ENCODE measurements at places on chromosomes 13 and 19.

DNA sequence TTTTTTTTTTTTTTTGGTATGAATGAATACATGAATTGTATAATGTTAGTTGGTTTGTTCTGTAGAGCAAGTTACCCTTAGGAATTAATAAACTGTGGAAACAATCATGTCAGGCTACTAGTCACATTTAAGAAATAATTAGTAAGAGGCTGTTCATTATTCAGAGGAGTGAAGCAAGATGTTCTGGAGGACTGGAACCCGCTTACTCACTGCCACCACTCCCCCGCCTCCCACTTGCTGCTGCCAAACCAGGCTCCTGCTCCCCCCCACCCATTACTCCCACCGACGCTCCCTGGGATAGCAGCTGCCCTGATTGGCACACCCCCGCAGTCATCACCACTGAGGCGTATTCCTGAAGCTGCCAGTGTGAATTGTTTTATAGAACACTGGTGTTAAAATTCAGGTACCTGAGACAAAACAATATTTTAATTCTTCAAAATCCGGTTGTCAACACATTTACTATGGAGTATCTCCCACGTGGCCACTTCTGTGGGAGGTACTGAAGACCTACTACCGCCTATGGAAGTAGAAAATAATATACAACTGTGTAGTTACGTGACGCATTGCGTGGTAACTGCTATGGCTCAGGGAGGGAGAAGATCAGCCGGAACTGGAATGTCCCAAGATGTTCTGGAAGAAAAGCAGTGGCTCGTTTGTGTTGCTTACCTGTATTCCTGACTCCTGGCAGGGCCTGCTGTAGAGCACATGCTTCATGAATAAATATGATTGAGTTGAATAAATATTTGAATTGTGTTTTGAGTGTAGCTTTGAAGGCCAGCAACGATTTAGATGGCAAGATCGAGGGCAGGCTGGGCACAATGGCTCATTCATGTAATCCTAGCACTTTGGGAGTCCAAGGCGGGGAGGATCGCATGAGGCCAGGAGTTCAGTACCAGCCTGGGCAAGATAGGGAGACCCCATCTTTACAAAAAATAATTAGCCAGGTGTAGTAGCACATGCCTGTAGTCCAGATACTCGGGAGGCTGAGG, 1.7 kb downstream of the DPY19L3 start:
- DNase-seq = no peak

DNA sequence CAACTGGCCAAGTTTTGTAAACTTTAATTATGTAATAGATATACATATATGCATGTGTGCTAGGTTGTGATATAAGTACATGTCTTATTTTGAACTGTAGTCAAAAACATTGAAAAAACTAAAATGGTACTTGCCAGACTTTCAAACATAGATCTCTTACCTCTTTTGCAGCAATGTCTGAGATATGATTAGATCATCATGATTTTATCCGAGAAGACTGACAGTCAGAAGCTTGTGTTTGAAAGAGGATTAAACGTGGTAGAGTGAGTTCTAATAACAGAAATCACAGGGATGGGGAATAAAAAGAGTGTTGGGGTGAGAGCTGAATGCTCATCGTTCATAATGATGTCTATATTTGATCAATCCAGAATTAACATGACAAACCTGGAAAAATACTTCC, 18.2 kb upstream of the ACP7 start:
- no peak for DNase-seq

- DNase-seq = no peak
Observed at GRCh38 chr19:3105641-3106508, 11.7 kb downstream of the GNA11 start.

DNA sequence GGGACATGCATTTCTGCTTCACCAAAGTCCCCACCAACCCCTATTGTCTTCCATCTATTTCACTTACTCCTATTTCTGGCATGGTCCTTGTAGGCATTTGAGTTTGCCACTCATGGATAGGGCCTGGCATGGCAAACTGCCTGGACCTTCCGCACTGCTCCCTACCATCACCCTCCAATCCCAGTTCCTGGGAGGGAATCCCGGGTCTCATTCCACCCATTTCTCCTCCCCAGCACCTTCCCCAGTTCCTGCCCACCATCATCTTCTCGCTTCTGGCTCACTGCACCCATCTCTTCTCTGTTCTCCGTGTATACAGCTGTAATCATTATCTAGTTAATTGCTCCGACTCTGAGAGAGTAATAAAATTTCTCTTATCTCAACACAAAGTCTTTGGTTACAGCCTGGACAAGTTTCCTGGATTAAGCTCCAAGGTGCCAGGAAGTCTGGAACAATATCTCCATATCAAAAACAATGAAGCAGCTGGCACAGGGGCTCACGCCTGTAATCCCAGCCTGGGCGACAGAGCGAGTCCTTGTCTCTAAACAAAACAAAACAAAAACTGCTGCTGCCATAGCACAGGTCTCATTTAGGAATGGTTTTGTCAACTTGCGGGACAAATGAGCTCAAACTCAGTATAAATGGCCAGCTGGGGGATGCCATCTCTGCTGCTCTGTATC, 17.0 kb upstream of the COX7A1 start:
- DNase-seq = peak; percentile 86

- DNase-seq = no peak
Observed at GRCh38 chr13:43797159-43797558, 10.4 kb upstream of the ENOX1 start.
